EL (cell line): ENCODE measurements at places on chromosomes 7 and 10.

DNA sequence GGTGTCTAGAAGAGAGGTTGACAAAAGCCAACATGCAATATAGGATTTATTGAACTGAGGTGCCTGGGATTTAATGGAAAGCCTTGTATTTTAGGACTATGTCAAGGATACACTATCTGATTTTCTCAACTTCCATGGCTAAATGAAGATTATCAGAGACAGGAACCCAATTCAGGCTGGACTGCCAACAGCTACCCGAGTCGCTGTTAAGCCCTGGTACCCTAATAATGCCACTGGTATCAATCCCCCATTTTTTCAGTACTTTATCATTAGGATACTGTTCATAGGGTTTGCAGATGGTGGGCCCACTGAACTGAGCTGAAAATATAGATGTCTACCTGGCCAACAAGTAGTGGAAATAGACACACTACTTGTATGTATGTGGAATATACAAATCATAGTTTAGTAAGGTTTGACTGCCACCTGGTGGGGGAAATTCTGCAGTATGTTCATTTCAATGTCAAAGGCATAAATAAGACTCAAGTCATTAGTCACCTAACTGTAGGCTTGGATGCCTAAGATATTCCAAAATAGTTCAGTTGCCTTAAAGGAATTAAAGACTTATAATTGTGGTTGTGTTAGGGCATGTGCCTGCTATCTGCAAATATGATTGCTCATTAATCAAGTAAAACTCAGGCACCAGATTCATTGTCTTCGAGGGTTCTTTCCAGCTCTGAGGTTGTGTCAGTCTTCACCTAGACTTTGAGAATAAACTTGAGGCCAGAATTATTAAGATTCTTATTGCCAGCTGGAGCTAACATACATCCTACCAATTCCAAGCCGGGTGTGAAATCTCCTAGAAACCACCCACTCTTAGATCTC lies 34.1 kb upstream of the NOBOX start:
- DNase-seq: peak; percentile 62

GRCh38 chr10:19347621-19348020 lies 299.0 kb downstream of the MALRD1 start:
- DNase-seq: no peak

- DNase-seq: no peak
Observed at GRCh38 chr10:61554925-61555324, 101.7 kb upstream of the TMEM26 start.

DNA sequence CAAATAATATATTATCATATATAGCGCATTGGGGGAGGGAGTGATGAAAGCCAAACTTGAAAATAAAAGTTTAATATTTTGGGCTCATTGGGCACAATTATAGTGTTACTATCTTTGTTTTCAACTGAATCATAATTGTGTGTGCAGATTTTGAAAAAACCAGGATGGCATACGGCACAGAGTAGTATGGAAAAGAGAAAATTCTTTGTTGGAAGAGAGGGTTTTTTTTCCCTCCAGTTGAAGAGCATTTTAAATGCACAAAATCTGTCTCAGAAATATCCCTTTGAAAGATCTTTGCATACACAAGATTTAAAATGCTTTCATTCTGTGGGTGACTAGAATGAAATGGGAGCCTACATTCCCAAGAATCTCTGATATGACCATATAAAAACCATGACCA lies 269.6 kb downstream of the EXOC4 start:
- no peak for DNase-seq

DNA sequence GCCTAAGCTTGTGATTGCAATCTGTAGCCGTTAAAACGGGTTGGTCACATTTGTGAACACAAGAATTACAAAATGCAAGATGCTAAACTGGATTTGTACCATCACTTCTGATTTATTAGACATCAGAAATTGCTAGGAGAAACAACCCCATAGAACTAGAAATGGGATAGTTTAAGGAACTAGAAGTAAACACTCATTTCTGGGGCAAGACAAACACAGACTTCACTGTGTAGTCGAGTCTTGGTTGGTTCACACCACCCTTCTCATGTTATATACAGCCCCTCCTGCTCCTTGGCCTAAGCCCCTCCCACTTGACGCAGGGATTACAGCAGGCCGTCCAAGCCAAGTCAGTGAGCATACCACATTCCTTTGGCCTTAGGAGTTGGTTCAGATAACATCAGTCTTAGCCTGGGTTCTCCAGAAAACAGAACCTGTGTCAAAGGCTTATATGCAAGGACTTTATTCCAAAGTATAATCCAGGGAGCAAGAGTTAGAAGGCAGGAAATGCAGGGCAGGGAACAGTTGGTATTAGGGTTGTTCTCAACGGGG lies 2.0 kb upstream of the NRAP start:
- DNase-seq: peak; percentile 94

- DNase-seq: no peak
Observed at GRCh38 chr10:46560952-46561351, 4.5 kb upstream of the GPRIN2 start.

GRCh38 chr10:17510242-17510908 lies 56.0 kb upstream of the ST8SIA6 start:
- DNase-seq: no peak

- peak; percentile 99 for DNase-seq
Observed at GRCh38 chr10:93437086-93437945, 44.8 kb downstream of the MYOF start.

- DNase-seq: no peak
Observed at GRCh38 chr7:140262242-140262903, 85.6 kb upstream of the KDM7A start.

DNA sequence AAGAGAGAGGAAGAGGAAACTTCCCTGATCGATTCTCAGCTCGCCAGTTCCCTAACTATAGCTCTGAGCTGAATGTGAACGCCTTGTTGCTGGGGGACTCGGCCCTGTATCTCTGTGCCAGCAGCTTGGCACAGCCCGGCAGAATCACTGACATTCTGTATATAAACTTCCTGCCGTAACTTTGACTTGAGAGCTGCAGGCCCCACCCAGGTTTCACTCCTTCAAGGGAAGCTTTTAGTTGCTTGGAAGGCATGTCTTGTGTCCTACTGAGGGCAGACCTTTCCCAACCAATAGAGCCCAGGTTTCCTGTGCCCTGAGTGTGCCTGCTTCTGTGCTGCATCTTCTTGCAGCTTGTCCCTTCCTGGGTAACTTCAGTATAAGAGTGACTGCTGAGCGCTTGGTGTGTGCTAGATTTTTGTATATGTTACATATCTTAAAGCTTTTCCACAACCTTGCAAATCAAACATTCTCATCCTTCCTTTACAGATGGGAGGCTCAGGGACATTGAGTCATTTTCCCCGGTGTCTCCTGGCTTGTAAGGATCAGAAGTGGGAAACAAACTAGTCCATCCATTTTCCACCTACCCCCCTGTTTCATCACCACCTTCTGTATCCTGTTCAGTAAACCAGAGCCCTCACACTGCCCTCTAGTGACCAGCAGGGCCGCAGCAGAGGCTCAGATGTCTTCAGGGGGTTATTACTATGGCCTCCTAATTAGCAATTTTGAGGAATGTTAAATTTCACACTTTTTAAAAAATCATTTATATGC lies 225.2 kb upstream of the PRSS58 start:
- DNase-seq: peak; percentile 59

GRCh38 chr10:122849900-122850605 lies 4.4 kb upstream of the CUZD1 start:
- DNase-seq: no peak

DNA sequence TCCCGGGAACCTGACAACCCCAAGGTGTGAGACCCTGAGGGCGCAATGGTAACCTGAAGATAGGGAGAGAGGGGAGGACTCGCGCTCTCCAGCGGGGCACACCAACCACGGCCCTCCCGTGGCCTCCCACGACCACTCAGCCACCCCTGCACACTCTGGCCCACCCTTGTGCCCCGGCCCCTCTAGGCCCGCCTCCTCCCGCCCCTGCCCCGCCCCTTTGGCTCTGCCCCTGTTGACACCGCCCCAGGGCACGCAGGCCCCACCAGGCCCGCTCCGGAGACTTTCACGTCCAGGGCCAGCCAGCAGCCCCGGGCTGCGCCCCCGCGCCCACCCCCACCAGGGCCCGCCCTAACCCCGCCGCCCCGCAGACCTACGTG lies 10.9 kb downstream of the ATG9B start:
- no peak for DNase-seq

DNA sequence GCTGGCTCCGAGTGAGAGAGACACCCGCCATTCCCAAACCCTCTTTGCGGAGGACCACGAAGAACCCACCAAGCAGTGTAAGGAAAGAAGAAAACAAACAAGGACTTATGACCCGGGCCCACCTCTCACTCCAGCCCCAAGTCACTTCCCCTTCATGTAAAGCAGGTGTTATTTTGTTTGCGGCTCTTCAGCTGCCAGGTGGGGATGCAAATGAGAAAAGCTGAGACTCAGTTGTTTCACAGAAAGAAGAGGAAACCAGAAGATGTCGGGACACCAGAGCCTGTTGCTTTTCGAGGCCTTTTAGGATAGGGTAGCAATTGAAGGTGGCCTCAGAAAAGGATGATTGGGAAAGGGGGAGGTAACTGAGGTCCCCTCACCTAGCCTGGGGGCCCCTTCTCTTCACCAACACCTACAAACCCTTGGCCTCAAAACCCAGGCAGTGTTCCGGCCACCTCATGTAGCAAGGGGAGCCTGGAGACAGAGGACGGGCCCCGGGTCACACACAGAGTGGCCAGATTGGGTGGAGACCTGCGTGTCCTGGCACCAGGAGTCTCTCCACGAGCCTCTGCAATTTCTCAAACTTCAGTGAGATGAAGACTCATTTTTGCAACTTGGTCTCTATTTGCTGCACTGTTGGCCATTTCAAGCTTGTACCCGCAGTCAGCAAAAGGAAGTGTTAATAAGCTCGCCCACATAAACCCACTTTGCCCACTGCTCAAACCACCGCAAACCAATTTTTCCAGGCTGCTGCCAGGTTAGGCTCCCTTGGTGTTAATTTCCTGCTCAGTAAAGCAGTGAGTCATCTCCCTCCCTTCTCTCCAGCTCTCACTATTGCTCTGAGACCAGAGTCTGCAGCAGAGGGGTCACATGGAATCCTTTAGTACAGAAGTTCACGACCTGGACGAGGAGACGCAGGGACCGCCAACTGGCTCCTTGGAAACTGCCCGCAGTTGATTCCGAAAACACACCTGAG lies 45.5 kb downstream of the AOC1 start:
- no peak for DNase-seq

- DNase-seq: no peak
Observed at GRCh38 chr7:101818287-101819071, 1.1 kb downstream of the CUX1 start.

- no peak for DNase-seq
Observed at GRCh38 chr10:70940834-70941568, 52.6 kb upstream of the PCBD1 start.

- DNase-seq: peak; percentile 45
Observed at GRCh38 chr10:102632394-102633111, 11.7 kb upstream of the TRIM8 start.

GRCh38 chr7:120720317-120720716 lies 137.6 kb downstream of the TSPAN12 start:
- DNase-seq: no peak

- no peak for DNase-seq
Observed at GRCh38 chr10:58651742-58652141, 139.1 kb downstream of the BICC1 start.

- peak; percentile 85 for DNase-seq
Observed at GRCh38 chr10:63553031-63553430, 31.8 kb downstream of the REEP3 start.
